Ovary (tissue), 10 donors: ENCODE measurements at places on chromosomes 6 and 20. TPM values are rescaled to one million over a fixed set of nuclear protein-coding genes. Genes with fewer than 3 reads are reported as not detected.

Gene FKBP1C
- 1.2 TPM for polyA plus RNA-seq

Gene KCNK16
- not detected for polyA plus RNA-seq

Gene WFDC2
- 9.6 TPM for polyA plus RNA-seq

DNA sequence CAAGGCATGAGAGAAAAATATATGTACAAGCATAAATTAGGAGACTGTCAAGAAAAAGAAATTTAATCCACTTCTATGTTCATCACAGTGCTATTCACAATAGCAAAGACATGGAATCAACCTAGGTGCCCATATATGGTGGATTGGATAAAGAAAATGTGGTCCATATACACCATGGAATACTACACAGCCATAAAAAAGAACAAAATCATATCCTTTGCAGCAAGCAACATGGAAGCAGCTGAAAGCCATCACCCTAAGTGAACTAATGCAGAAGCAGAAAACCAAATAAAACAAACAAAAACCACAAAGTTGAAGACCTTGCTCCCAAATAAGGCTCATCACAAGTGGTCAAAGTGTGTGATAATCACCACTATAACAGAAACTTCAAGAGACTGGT is 36.7 kb downstream of the USP45 start:
- no peaks in the 10 kb centered on the region for H3K4me1 ChIP-seq
- DNase-seq = no peak
- H3K4me3 ChIP-seq = no peak overlapping the region
- H3K27ac ChIP-seq = no peak overlapping the region
- no peaks in the 10 kb centered on the region for H3K27me3 ChIP-seq

GRCh38 chr20:31666258-31667042 is 28.7 kb downstream of the COX4I2 start:
- H3K4me3 ChIP-seq = no peak overlapping the region
- H3K27ac ChIP-seq = no peak overlapping the region
- no peaks in the 10 kb centered on the region for H3K36me3 ChIP-seq

Gene FHL5
- 31.1 TPM for polyA plus RNA-seq

- H3K4me3 ChIP-seq = no peak overlapping the region
- H3K4me1 ChIP-seq = peaks cover 11% of the 10 kb centered on the region
- peak overlapping the region; percentile 82 for H3K27ac ChIP-seq
- no peak for DNase-seq
- no peaks in the 10 kb centered on the region for H3K27me3 ChIP-seq
Measured at GRCh38 chr20:36519944-36520343, 21.4 kb upstream of the MYL9 start.

Gene B3GALT4
- polyA plus RNA-seq = 7.4 TPM

DNA sequence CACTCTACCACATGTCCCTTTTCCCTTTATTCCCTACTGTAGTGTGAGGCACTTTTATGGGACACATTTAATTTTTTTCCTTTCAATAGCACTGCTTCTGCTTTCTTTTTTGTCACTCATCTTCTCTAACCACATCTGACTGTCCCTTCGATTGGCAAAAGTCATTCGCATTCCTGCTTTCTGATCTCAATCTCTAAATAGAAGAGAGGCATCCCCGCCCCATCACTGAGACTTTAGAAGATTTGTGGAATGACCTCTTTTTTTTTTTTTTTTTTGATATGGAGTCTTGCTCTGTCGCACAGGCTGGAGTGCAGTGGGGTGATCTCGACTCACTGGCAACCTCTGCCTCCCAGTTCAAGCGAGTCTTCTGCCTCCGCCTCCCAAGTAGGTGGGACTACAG is 9.1 kb downstream of the ZNF292 start:
- no peaks in the 10 kb centered on the region for H3K27me3 ChIP-seq
- no peaks in the 10 kb centered on the region for H3K36me3 ChIP-seq
- H3K4me3 ChIP-seq = no peak overlapping the region
- no peak overlapping the region for H3K27ac ChIP-seq

DNA sequence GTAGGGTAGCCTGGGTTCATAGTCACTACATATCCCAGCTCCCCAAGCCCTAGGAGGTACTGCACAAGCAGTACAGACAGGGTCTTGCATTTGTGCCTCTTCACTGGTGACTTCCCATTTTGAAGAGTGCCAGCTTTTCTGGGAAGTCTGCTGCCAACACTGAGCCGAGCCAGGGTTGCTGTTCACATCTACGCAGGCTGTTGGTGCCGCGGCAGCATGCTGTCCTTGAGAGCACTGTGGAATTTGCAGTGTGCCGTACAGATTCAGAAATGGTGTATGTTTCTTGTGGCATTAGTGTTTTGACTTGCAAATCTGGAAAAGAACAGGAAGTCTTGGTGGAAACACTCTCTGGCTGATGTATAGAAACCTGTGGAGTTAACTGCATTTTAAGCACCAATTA is 67.5 kb downstream of the JARID2 start:
- H3K36me3 ChIP-seq = no peaks in the 10 kb centered on the region
- peaks cover 4% of the 10 kb centered on the region for H3K4me1 ChIP-seq
- peak; percentile 28 for DNase-seq
- no peak overlapping the region for H3K4me3 ChIP-seq
- peak overlapping the region; percentile 16 for H3K27ac ChIP-seq
- H3K27me3 ChIP-seq = no peaks in the 10 kb centered on the region

DNA sequence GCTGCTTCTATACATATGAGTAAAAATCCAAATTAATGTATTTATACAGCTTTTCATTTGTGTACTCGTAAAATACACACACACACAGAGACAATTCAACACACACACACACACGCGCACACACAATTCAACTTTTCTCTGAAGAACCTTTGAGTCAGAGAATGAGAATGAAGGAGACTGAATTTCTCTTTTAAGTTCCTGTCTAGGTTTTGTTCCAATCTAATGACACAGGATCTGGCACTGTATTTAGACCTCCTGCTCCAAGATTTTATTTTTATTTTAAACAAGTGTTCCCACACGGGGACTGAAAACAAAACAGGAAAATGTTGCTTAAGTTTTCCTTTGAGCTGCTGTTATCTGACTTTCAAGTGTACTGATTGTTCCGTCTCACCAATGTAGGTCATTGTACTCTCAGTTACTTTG is 250.8 kb downstream of the LAMA2 start:
- H3K27ac ChIP-seq = peak overlapping the region; percentile 75
- no peaks in the 10 kb centered on the region for H3K27me3 ChIP-seq
- H3K4me1 ChIP-seq = peaks cover 16% of the 10 kb centered on the region
- DNase-seq = peak; percentile 39
- H3K36me3 ChIP-seq = no peaks in the 10 kb centered on the region

GRCh38 chr20:1313236-1313964 is 15.5 kb downstream of the SDCBP2 start:
- H3K27ac ChIP-seq = no peak overlapping the region
- no peak overlapping the region for H3K4me3 ChIP-seq
- no peaks in the 10 kb centered on the region for H3K27me3 ChIP-seq

- DNase-seq = no peak
- no peak overlapping the region for H3K4me3 ChIP-seq
- H3K4me1 ChIP-seq = no peaks in the 10 kb centered on the region
- H3K27me3 ChIP-seq = no peaks in the 10 kb centered on the region
- no peak overlapping the region for H3K27ac ChIP-seq
- H3K36me3 ChIP-seq = no peaks in the 10 kb centered on the region
Measured at GRCh38 chr6:49841424-49841823, 24.9 kb downstream of the CRISP1 start.
